Umbilical cord (tissue), 2 donors: ENCODE measurements at places on chromosomes 4 and X.

DNA sequence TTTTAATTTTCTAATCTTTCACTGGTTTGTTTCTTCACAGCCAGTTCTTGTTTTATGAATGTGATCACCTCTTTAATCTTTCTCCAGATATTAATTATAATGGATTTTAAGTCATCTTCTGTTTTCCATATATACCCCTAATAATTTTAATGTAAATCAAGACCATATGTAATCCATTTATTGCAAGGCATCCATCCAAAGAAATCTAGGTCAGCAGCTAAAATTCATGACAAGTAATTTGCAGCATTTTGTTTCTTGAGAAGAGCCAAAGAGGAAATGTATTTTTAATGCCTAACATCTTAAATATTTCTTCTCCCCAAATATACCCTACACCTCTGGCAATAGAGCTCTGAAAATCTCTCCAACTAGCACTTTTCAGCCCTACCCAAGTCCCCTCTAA, 81.1 kb downstream of the SUPT20HL2 start:
- no peak for DNase-seq

DNA sequence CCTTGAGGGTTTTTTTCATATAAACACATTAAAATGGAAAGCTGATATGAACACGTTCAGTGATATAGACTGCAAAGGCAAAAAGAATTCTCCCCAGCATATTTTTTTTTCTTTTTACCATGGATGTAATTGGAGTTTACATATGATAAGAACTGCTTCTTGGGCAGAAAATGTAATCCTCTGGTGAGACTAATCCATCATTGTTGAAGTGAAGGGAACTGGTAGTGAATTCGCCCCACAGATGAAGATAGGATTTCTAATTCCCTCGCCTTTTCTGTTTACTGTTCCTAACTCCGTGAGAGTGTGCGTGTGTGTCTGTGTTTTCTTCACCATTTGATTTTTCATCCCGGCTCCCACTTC, 88.9 kb downstream of the GPR143 start:
- no peak for DNase-seq

DNA sequence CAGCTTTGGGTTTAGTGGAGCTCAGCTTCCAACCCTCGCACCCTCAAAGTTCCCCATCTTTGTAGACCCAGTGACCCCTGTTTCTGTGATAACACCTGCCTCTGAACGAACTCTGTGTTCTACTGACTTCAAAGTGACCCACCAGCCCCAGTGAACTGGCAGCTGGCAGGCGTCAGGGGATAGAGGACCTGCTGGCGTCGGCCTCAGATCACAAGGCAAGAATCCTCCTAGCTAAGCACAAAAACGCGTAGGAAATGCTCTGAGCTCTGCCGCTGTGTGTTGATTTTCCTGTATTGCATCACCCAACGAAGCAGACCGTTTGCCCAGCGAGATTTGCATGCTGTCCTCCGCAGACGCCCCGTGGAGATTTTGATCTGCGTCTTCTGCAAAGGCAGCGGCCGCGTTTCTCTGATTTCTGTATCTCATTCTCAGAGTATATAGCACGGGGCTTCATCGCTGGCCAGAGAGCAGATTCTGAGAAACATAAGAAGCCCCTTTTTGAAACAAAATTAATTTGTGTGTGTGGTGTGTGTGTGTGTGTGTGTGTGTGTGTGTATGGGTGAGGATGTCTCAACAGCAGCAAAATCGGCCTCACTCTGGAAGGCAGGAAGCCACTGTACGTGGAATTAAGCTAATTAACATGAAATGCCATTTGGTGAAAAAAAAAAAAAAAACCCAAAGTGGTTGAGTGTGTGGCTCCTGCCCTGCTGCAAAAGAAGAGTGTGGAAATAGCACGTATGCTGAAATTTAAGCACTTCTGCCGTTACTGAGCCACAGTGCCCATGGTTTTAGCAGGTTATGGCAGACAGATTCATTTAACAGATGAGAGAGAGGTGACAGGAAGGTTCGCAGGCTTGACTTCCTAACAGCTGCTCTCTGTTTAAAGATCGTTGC, 29.2 kb upstream of the ASMTL start:
- DNase-seq, result peak; percentile 74

DNA sequence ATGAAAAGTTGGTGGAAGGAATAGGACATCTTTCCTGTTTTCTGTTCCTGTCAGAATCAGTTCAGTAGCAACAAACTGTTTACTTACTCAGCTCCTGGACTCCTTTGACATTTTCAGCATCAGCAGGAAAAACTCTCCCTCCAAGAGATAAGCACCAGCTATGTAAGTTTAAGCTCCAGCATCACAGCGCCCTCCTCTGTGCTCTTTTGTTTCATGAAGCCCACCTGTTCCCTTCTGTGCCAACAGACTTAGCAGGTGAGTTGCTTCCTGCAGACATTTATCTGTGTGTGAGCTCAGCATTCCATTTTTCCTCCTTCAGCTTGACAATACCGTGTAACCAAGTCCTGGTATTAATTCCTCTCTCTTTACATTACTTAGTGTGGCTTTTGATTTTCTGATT, 644.1 kb upstream of the AGA start:
- DNase-seq, result peak; percentile 7

GRCh38 chr4:98283219-98284189, 22.3 kb downstream of the RAP1GDS1 start:
- peak; percentile 11 for DNase-seq

DNA sequence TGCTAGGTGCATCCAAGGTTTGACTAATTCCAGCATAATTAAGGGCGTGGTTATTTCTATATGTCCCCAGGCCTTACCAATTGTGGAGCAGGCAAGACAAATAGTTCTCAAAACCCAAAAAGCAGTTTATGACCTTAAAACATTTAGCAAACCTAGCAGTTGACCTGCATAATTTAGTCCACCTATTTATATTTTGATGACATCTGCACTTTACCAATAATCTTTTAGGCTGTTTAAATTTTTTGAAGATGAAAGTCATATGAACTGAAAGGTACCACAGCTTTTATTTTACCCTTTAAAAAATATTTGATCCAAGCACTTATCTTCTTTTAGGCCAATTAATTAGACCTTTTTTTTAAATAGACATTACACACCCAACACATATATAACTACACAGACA, 9.8 kb upstream of the ASIC5 start:
- no peak for DNase-seq

GRCh38 chr4:146436423-146437162, 85.1 kb downstream of the SLC10A7 start:
- DNase-seq, result no peak

DNA sequence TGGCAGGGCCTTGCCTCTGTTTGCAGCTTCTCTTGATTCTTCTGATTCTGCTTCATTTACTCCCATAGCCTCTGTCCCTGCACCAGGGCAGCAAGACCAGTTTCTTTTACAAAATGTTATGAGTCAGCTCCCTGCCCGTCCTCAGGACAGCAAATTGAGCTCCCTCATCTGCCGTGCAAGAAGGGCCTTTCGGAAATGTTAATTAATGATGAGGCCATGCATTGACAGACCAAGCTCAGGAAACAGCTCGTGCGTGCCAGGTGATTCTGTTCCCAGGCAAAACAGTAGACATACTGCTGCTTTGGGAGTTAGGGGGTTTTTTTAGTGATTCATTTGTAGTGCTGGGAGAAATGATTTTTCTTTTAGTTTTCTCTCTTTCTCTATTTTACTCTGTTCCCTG, 231.7 kb downstream of the FBXW7 start:
- DNase-seq, result peak; percentile 15

DNA sequence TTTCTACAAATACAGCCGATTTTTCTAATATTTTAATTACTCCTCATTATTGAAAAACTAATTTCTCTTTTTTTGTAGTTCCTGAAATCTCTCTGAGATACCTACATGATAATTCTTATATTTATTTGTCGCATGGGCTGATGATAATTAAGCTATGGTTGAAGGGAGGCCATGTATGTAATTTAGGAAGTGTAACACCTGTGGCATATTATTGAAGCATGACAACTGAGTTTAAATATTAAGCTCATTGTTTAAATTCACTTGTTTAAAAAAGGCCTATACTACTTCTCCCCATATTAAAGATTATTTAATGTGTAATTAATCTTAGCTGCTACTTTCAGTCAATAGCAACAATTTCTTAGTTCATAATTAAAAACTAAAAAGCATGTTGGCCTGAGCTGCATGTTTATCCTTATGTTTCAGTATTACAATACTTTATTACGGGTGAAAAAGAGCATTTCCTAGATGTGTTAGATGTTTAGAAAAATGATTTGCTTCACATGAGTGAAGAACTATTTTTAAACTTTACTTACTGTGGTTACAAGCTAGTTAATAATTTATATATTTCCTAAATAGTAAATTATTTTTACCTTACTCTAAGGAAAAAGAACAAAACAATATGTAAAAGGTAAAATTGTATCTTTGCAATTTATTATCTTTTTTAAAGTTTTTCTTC, 122.4 kb downstream of the RAP1GDS1 start:
- no peak for DNase-seq

DNA sequence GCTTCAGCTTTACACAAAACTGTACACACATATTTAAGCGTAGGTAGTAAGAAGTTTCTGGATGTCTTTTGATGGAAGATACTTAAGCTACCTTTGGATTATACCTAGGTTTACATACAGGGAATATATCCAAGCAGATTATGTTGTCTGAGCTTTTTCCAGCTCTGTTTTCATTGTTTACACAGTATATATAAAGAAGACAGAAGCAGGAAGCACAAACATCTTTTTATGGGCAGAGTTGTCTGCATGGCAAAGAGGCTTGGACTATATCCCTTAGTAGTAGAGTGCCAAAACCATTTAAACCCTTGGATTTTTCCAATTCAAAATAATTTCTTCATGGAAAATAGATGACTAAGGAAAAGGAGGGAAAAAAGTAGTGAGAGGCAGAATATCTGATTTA, 329.4 kb upstream of the AGA start:
- no peak for DNase-seq

DNA sequence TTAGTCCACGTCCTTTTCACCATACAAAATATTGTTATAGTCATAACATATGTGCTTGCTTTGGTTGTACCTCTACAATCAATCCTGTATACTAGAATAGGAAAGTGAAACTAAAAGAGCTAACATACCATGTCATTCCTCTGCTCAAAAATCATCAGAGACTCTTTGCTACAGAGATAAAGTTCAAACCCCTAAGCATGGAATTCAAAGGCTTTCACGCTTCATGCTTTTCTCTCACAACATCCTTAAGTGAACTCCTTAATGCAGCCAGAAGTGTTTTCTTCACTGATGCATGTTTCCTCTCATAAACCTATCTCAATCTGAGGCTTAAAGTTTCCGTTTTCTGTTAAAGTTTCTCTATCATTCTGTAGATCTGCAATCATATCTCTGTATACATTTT, 744.6 kb upstream of the IGFBP7 start:
- peak; percentile 72 for DNase-seq

DNA sequence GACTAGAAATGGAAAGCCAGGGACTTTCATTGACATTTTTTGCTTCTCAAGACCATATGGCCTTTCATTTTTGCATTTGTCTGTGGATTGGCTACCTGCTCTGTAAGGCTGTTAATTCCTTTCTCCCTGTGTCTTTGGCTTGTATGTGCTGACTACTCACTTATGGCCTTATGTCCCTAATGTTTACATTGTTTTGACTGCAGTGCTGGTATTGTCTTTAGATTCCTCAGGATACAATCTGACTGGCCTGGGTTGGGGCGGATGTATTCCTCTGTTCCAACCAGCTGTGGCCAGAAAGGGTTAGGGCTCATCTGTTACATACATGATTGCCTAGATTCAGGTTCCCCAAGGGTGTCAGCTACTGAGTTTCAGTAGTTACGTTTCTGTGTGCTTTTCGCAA, 108.1 kb downstream of the RAPGEF2 start:
- no peak for DNase-seq

DNA sequence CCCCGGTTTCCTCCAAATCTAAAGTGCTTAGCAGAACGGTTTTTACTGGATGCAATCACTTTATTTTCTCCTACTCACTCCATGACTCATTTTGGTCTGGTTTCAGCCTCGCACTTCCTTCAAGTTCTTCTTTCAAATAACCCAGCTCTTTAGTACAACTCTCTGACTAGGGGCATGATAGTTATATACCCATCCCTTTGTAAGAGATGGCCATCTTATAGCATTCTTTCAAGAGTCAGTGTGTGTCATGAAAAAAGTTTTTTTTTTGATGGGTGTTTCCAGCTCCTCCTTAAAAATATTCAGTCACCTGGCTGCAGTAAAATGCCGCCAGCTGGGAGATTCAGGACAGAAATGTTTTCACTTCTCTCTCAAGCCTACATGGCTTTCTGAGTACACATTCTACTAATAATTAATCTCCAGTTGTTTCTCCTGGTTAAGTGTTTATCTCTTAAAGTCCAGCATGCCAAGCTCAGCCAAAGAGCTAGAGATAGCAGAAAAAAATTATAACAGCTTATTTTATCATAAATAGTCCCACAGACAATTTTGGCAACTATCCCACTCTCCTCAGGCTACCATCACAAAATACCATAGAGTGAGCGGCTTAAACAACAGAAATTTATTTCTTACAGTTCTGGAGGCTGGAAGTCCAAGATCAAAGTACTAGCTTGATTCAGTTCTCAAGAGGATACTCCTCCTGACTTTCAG, 139.3 kb downstream of the GASK1B start:
- peak; percentile 72 for DNase-seq

DNA sequence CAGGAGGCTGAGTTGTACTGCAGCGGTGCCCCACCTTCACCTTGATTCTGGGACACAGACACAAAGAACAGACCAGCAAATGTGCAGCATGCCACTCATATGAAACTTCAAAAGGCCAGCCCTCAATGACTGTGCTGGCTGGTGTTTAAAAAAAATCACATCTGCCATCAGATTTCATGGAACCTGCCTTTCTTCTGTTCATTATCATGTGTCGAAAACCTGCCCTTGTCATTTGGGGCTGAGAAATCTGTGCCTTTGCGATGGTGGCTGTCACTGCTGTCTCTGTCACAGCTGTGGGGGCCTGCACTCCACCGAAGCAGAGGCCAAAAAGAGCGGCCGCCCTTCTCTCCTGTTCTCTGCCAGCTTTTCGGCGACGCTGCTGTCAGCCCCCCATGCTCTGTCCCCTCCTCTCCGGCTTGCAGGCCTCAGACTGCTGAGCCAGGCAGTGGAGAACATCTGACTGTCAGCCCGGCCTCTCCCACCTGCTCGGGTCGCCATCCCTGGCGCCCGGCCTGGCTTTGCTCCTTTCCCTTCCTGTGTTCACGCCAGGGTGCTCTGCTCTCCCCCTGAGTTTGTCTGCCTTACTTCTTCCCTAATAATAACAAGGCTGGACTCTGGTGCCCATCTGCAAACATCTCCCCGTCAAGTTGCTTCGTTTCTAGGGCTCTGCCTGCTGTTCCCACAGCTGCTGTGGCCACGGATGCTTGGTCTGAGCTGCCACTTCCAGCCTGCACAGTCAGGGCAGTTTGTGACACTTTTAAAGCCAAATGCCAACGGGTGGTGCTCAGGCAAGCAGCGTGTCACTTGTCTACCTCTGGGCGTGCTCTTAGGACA, 355.2 kb downstream of the UNC5C start:
- DNase-seq, result no peak

GRCh38 chrX:69145714-69146113, 19.5 kb downstream of the PJA1 start:
- DNase-seq, result no peak

DNA sequence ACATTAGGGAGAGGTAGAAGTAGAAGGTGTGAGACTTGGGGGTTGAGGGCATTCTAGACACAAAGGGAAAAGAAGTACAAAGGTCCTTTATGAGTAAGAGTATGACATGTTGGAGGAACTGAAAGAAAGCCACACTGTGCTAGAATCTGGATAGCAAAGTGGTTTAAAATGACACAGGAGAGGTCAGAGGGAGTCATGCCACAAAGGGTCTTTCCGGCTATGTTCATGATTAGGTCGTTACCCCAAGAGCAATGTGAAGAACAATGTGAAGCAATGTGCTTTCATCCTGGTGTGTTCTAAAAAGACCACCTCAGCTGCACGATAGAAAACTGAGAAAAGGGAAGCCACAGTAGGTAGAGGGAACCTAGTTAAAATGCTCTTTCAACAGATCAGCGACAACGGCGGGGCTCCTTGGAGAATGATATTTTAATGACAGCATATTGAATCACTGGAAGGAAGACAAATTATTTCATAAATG, 29.2 kb downstream of the SMIM14 start:
- DNase-seq, result no peak
